ENCODE measurements at places on chromosomes 6 and 20.

- DNase-seq: no peak
These were observed 52.6 kb upstream of the SMIM29 start for GRCh38 chr6:34301408-34301807.

GRCh38 chr6:2020909-2021308 is 224.5 kb downstream of the GMDS start:
- DNase-seq: no peak

DNA sequence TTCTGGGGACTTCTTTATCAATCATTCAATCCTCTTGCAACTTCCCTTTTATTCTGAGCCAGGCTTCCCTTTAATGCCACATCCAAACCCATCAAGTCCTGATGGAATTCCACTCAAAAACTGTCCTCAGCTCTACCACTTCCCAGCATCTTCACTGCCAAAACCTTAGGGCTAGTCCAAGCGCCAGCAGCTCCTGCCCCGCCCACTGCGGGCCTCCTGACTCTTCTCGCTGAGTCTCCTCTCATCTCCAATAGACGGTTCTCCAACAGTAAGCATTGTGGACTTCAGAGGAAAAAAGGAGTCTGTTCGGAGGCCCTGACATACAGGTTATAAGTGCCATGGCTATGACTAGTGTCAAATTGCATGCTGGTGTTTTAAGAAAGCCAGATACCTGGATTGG is 38.7 kb upstream of the CNKSR3 start:
- DNase-seq: no peak

- DNase-seq: no peak
These were observed 220.3 kb upstream of the LRFN2 start for GRCh38 chr6:40807484-40807883.

- DNase-seq: no peak
These were observed 109.9 kb downstream of the RIN2 start for GRCh38 chr20:19867940-19868371.

GRCh38 chr6:8225113-8225512 is 122.8 kb upstream of the EEF1E1 start:
- no peak for DNase-seq

- DNase-seq: no peak
These were observed 64.3 kb upstream of the CD93 start for GRCh38 chr20:23150304-23151007.

GRCh38 chr6:134429861-134430380 is 112.0 kb upstream of the SGK1 start:
- no peak for DNase-seq

DNA sequence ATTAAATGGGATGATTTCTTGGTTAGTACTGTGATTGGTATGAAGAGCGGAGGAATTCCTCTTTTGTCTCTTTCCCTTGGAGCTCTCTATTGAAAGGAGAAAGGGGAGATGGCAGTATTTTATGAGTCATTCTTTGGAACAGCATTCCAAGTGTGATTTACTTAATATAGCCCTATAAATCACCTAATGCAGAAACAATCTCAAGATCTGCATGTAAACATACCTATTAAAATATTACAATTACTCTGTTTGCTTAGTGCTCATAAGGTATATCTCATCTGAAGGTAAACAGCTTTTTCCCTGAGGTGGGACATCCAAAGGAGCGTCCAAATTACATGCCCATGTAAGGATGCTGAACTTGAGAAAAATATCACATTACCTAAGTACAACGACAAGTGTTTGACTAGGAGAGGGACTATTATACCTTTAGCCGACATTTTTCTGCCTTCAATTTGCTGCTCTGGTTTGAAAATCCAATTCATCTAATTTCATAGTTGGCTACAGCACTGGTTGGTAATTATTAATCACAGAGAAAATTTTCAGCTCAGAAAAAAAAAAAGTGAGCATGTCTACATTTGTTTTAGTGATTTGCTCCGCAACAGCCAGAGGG is 229.0 kb downstream of the FOXC1 start:
- no peak for DNase-seq

DNA sequence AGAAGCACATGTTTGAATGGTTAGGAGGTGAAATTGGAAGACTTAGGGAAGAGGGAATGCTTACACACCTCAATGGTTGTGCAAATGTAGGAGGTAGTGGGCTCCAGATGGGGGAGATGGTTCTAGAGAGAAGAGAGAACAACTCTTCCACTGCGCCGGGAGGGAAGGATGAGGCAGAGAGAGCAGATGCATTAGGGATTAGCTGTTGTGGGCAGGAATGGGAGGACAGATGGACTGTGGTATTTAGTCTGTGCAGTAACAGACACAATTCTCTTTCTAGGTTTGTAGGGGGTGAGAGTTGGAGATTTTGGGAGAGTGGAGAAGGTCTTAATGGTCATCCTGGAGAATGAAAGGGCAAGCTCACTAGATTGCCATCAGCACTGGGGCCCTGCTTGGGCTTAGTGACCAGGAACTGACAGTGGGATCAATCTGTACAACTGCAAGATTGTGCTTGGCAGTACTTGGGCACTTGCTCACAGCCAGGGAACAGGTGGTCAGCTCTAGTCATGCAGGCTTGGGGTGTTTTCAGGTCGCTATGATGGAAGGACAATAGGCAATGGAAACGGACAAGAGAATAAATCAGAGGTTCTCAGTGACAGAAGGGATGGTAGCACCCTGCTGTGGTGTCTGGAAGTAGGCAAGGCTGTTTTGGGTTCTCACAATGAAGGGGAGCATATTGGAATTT is 182.0 kb upstream of the MYLIP start:
- DNase-seq: no peak

DNA sequence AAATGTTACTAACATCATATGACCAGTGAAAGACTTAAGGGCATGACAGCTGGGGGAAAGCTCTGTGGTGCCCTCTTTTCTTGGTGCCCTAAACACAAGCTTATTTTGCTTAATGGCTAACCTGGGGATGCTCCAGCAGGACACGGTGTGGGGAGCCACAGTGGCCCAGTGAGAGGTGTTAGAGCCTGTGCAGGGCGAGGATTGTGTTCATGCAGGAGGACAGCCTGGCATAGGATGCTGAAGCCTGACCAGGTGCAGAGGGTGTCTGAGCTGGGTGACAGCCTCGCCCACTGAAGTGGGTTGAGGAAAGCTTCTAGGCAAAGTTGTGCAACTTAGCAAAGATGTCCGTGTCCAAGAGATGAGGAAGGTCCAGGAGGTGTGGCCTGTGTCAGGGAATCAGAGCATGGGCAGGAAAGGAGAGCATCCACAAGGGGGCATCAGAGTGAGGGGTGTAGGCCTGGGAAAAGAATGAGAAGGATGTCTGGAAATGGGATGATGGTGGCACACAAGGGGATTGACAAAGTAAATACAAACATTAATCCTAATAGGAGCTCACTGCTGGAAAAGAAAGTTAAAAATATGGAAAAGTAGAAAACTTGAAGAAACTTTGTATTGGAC is 33.9 kb downstream of the SLC17A4 start:
- DNase-seq: peak; percentile 60

GRCh38 chr6:5246141-5247097 is 14.3 kb downstream of the LYRM4 start:
- no peak for DNase-seq

GRCh38 chr6:4920914-4921410 is 82.9 kb downstream of the RPP40 start:
- DNase-seq: no peak

DNA sequence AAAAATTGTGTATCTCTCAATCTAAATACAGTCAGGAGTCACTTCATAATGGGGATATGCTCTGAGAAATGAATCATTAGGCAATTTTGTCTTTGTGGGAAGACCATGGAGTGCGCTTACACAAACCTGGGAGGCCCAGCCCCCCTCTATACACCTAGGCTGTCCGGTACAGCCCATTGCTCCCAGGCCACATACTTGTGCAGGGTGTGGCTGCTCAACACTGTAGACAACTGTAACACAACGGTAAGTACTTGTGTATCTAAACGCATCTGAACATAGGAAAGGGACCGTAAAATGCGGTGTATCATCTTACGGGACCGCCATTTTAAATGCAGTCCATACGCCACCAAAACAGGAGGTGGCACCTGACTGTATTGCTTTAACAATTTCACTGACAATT is 58.0 kb upstream of the FRMD1 start:
- no peak for DNase-seq

DNA sequence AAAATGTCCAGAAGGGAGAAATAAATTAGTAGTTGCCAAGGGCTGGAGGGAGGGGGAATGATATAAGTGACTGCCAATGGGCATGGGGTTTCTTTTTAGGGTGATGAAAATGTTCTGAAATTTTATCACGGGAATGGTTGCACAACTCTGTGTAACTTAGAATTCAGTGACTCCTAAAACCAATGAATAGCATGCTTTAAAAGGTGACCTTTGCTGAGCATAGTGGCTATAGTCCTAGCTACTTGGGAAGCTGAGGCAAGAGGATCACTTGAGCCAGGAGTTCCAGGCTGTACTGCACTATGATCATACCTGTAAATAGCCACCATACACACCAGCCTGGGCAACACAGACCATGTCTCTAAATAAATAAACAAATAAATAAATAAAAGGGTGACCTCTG is 109.0 kb downstream of the ATG5 start:
- DNase-seq: no peak

GRCh38 chr6:36730424-36731380 is 33.1 kb downstream of the RAB44 start:
- DNase-seq: no peak

DNA sequence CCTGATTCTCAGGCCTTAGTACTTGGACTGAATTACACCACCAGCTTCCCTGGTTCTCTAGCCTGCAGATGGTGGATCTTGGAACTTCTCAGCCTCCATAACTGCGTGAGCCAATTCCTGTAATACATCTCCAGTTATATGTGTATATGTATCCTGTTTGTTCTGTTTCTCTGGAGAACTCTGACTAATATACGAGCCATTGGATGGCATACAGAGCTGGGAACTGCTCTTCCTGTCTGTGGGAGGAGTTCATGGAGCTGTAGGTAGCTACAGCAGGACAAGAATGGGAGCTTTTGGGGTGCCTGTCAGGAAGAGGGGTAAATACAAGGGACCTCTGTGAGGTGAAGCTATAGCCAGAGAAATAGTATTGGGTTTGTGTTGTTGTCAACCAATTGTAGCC is 41.2 kb downstream of the TMEM14A start:
- DNase-seq: no peak

DNA sequence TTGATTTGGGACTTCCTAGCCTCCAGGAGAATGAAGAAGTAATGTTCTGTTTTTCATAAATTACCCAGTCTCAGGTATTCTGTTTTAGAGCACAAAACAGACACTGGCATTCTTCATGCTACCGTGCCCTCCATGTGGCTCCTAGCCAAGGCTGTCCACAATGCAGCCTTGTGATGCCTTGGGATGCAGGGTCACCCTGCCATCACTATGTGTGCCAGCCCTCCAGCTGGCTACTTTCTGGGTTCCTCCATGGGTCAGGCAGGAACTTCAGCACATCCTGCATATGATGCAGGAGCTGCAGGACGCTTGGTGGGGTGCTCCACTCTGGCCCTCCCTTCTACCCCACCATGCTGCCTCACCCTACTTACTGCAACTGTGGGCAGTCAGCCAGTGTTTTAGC is 38.0 kb upstream of the FAM50B start:
- no peak for DNase-seq

DNA sequence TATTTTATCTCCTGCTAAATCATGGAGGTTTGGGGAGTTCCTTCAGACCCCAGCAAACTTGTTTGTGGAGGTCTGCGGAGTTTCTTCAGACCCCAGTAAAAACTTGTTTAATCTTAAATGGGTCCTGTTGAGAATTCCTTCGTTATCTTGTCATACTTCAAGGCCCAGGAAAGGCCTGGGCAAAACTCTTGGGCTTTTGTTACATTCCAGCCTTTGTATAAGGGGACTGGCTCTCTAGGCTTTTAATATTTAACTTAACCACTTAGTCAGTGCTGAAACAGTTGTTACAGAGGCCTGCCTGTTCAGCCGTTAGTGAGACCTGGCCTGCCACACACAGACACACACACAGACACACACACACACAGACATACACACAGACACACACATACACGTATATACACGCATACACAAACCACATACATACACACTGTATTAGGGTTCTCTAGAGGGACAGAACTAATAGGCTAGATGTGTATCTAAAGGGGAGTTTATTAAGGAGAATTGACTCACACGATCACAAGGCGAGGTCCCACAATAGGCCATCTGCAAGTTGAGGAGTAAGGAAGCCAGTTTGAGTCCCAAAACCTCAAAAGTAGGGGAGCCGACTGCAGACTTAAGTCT is 21.3 kb upstream of the CST3 start:
- DNase-seq: no peak

DNA sequence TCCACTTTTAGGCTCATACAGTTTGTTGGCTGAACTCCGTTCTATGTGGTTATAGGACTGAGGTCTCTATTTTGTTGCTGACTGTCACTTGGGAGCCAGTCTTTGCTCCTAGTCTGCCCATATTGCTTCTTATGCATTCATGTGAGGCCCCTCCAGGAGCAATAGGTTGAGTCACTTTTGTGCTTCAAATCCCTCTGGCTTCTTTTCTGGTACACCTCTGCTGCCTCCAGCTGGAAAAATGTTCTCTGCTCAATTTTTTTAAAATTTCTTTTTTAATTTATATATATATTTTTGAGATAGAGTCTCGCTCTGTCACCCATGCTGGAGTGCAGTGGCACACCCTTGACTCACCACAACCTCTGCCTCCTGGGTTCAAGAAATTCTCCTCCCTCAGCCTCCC is 42.7 kb upstream of the NOX3 start:
- no peak for DNase-seq

DNA sequence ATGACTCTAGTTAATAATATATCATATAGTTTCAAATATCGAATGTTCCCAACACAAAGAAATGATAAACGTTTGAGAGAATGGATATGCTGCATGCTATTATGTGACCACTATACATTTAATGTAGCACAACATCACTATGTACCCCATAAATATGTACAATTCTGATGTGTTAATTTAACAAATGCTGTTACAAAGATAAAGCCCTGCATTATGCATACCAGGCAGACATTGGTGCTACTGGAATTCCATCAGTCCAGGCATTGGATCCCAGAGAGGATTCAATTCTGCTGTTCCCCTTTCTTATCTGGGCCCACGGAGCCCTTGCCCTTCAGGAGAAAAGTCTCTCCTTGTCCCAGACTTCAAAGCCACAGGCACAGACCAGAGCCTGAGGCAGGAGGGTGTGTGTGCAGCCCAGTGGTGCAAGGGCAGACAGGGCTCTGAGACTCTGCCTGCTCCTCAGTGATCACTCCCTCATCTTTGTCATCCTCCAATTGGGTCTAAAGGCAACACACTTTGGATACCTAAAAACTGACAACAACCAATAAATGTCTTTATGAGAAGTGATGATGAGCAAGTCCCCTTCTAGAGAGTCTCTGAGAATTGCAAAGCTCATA is 45.2 kb downstream of the PSMG4 start:
- DNase-seq: no peak

GRCh38 chr6:170130771-170131241 is 160.1 kb downstream of the DLL1 start:
- no peak for DNase-seq

GRCh38 chr20:23644164-23644563 is 6.4 kb upstream of the CST3 start:
- no peak for DNase-seq
